HL-60 (cell line): ENCODE measurements at places on chromosomes 7 and 10.

- no peak for DNase-seq
Measured at GRCh38 chr10:52316001-52316400, 1.9 kb downstream of the DKK1 start.

GRCh38 chr10:86795353-86795752 lies 38.9 kb downstream of the BMPR1A start:
- no peak for DNase-seq

- no peak for DNase-seq
Measured at GRCh38 chr7:92313055-92313454, 67.3 kb downstream of the ANKIB1 start.

- no peak for DNase-seq
Measured at GRCh38 chr7:157865351-157866165, 528.8 kb downstream of the DNAJB6 start.
